Esophagus mucosa (tissue), 1 donor: ENCODE measurements at places on chromosomes 11 and 22. TPM values are rescaled to one million over a fixed set of nuclear protein-coding genes. Genes with fewer than 3 reads are reported as not detected.

- ATAC-seq: no peak
These were observed 82.7 kb downstream of the PHF21A start for GRCh38 chr11:46038529-46038928.

DNA sequence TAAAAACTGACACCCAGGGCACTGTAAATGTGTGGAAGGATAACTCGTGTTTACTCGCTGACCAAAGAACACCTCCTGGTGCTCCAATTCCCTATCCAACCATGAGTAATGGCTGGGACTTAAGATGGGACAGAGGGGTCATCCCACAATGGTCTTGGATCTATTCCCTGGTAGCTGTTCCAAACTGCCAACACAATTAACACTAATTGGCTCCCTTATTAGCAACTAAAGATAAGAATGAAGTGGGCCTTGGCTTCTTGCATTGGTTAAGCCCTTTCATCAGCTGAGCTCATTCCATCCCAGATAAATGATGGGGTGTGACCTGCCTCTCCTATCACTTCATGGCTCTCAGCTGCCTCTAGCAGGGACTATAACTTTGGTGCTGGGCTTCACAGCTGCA, 1.5 kb upstream of the SIK3 start:
- ATAC-seq: no peak

RIMBP3C gene
- total RNA-seq: 0.04 TPM

DNA sequence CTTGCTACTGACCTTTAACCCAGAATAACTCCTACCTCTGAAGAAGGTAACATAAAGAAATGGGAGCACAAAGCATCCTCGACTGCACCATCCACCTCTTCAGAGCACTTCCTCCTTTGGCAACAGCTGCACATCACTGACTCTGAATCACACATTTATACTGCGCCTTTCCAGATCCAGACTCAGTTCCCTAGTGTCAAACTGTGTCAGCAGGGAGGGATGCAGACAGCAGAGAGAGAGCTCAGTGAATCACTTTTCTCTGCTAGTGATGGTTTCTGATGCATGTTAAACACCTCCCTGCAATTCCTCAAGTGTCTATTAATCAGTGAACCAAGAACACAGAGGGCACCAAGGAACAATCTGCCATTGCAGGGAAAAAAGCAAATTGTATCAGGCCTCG, 118.9 kb downstream of the PLEKHA7 start:
- ATAC-seq: peak; percentile 62

DNA sequence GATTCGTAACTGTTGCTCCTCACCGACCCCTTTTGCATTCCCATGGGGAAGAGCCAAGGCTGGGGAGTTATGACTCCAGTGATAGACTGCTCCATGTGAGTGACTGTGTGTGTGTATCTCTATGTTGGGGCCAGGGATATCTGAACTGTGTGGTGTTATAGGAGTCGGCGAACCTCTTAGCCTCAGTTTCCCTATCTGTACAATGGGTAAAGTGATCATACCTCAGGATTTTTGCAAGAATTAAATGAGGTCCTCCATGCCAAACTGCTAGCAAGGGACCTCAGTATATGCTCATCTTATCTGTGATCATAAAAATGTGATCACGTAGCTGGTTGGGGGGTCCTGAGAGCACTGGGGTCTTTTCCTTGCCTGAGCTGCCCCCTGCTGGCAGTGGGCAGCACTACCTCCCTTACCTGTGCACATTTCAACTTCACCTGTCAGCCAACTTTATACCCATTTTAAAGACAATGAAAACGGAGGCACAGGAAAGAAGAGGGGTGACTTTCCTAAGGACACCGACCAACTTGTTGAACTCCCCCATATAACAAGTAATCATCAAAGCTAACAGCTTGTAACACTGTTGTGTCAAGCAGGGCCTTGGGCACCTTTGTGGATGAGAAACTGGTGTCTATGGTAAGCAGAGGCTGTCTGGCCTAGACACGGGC, 1.4 kb upstream of the DPP3 start:
- no peak for ATAC-seq

CREB3L1 gene
- total RNA-seq: 0.64 TPM

DNA sequence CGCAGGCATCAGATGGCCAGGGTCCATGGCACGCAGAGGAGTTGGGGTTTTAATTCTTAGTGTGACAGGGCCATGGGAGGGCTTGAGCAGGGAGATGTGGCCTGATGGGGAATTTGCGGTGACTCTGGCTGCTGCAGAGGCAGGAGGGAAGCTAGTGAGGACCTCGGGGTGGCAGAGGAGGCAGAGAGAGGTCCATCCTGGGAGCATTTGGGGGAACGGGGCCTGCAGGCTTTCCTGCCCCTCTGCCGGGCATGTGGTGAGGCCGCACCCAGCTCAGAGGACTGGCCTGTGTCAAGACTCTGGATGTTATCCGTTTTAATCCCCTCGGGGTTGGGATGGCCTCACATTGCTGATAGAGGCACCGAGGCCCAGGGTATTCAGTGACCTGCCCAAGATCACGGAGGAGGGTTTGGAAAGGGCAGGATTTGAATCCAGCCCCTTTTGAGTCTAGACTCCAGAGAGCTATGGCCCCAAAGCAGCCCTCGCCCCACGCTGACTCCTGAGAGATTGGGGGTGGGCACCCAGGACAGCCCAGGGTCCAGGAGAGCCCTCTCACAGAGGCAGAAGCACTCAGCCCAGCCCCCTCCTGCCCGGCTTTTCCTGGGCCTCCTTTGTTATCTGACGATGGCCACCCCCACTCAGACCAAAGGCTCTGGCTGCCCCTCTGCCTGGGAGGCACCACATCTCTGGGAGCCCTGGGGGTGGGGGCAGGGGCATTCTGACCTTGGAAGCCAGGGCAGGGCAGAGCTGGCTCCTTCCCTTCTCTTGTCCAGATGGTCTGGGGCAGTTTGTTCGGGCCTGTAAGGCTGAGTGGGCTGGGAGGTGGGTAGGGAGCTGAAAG, 13.9 kb downstream of the MGAT3 start:
- ATAC-seq: no peak

TMEM121B gene
- total RNA-seq: 0.28 TPM

GAL3ST3 gene
- not detected for total RNA-seq
